Muscle of arm (tissue), 14 donors: ENCODE measurements at places on chromosomes 3 and 15. TPM values are rescaled to one million over a fixed set of nuclear protein-coding genes. Genes with fewer than 3 reads are reported as not detected.

The SCAP gene
- polyA plus RNA-seq, result 63.8 TPM

The KBTBD13 gene
- polyA plus RNA-seq, result 1.1 TPM

The ALDH1L1 gene
- not detected for polyA plus RNA-seq

The HHATL gene
- polyA plus RNA-seq, result 77.6 TPM

The MAGEL2 gene
- 17.5 TPM for polyA plus RNA-seq

The CCRL2 gene
- polyA plus RNA-seq, result not detected

The CADPS gene
- 1.6 TPM for polyA plus RNA-seq

The FES gene
- polyA plus RNA-seq, result 12.6 TPM

The EDEM1 gene
- polyA plus RNA-seq, result 9.1 TPM

The RPUSD3 gene
- polyA plus RNA-seq, result 28.6 TPM

The RPP14 gene
- polyA plus RNA-seq, result not detected

The SLC9A9 gene
- 11.6 TPM for polyA plus RNA-seq

The WDR6 gene
- polyA plus RNA-seq, result 144 TPM

The C3orf49 gene
- 0.31 TPM for polyA plus RNA-seq

The ZNF770 gene
- 36.9 TPM for polyA plus RNA-seq

The NKTR gene
- 99.9 TPM for polyA plus RNA-seq

The LRRC2 gene
- 5.2 TPM for polyA plus RNA-seq

The IGF2BP2 gene
- polyA plus RNA-seq, result 105 TPM

The CLDN18 gene
- polyA plus RNA-seq, result 0.31 TPM

The CLDN16 gene
- polyA plus RNA-seq, result 0.73 TPM
